Central memory CD8-positive, alpha-beta T cell (primary cell): ENCODE measurements at places on chromosomes 4 and X.

DNA sequence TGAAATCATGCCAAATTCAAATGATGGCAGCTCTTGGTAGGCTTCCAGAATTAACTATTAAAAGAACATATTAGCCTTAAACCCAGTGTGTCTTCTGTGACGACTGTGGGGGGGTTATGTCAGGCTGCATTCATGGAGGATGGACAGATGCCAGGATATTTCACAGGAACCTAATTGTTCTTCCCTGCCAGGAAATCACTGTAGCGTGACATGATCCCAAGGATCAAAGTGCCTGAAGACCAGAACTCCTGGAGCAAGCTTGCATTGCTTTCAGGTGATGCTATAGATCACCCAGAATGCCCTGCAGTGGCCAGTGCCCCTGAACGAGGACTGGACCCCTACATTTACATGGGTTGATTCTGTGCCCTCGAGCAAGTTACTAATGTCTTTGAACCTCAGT lies 1093.0 kb upstream of the TENM3 start:
- no peak overlapping the region for H3K27ac ChIP-seq
- no peak overlapping the region for H3K4me3 ChIP-seq
- H3K4me1 ChIP-seq, result no peaks in the 10 kb centered on the region
- no peaks in the 10 kb centered on the region for H3K36me3 ChIP-seq
- no peak for DNase-seq

DNA sequence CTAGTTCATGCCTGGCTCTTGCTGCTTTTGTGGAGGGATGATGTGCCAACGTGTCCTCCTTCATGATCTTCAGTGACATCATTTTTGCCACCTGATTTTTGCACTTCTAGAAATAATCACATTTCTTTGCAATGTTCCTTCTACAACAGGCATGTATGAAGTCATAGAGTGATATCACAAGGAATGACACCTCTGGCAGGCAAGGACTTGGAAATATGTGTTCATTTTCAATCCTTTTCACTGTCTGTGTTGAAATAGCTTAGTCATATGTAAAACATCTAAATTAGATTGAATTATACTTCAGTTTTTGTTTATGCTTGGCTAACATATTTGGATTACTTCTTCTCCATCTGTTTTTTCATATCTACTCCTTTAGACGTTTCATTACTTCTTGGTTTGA lies 221.2 kb upstream of the STK26 start:
- no peak for DNase-seq
- no peaks in the 10 kb centered on the region for H3K36me3 ChIP-seq
- H3K4me1 ChIP-seq, result no peaks in the 10 kb centered on the region
- H3K4me3 ChIP-seq, result no peak overlapping the region
- no peak overlapping the region for H3K27ac ChIP-seq
- no peaks in the 10 kb centered on the region for H3K27me3 ChIP-seq

DNA sequence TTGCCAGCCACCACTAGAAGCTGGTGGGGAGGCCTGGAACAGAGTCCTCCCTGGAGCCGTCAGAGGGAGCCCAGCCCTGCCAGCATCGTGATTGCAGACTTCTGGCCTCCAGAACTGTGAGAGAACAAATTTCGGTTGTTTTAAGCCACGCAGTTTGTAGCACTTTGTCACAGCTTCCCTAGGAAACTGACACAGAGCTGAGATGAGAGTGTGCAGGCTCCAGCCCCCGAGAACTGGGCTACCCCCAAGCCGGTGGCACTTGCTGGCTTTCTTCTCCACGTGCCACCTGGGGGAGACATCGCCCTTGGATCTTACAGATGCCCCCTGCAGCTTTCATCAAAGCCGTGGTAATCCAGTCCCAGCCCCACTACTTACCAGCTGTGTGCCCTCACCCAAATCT lies 83.7 kb downstream of the PPP2R2C start:
- H3K4me3 ChIP-seq, result no peak overlapping the region
- H3K27ac ChIP-seq, result no peak overlapping the region
- no peaks in the 10 kb centered on the region for H3K36me3 ChIP-seq
- peaks cover 44% of the 10 kb centered on the region for H3K27me3 ChIP-seq
- DNase-seq, result no peak

DNA sequence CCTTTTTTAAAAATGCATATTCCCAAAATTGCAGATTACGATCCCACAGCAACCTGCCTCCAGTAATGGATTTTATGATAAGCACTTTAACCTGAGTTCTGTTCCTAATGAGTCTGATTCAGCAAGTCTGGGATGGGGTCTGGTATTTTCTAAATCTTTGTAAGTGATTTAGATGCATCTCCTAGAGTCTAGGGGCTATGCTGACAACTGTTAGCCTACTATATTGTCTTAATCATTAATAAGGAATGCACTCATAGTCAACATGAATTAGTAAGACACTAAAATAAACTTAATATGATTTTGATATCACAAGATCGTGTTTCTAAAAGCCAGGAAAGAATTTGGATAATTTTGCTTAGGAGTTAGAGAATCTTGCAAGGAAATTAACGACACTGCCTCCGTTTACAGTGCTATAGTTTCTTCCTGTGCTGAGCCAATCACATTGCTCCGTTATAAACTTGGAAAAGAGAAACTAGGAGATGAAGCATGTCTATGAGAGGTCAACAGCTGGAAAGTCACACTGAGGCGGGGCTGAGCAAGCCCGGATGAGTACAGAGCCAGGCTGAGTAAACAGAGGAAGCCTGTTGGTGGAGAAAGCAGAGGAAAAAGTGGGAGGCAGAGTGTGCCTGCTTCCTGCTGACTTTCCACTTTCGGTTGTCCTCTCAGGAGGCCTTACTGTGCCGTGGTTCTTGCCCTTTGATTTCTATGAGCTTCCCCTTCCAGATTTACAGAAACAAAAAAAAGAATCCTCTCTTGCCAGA lies 5.4 kb downstream of the SCARB2 start:
- peaks cover 64% of the 10 kb centered on the region for H3K4me1 ChIP-seq
- no peak overlapping the region for H3K27ac ChIP-seq
- no peak overlapping the region for H3K4me3 ChIP-seq
- peaks cover 9% of the 10 kb centered on the region for H3K36me3 ChIP-seq
- H3K27me3 ChIP-seq, result no peaks in the 10 kb centered on the region
- no peak for DNase-seq

DNA sequence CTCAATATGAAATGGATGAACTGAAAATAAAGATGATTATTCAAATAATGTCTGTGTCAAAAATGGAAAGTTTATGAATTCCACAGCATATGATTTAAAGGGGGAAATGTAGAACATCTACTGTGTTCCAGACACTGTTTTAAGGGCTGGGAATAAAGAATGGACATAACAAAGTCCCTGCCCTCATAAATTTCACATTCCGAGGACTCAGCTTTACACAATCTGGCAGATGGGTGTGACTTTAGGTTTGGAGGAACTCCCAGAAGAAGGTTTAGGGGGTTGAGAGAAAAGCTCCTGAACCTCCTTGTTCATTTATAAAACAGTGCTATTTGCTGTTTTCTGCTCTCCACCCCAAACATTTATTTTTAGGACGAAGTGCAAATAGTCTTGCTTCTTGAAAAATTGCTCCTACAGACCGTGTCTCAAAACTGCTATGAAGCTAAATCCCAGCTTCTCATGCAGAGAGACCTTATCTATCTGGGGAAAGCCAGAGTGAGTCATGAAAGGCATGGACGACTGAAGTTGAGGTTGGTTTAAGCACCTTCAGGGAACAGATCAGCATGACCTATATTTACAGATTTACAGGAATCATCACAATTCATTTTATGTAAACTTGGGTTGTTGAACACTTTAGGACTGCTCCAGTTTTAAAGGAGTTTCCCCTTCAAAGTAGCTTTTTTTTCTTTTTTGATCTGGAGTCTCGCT lies 184.3 kb downstream of the HS6ST2 start:
- H3K4me3 ChIP-seq, result no peak overlapping the region
- H3K36me3 ChIP-seq, result no peaks in the 10 kb centered on the region
- H3K27ac ChIP-seq, result no peak overlapping the region
- DNase-seq, result no peak
- H3K27me3 ChIP-seq, result no peaks in the 10 kb centered on the region

DNA sequence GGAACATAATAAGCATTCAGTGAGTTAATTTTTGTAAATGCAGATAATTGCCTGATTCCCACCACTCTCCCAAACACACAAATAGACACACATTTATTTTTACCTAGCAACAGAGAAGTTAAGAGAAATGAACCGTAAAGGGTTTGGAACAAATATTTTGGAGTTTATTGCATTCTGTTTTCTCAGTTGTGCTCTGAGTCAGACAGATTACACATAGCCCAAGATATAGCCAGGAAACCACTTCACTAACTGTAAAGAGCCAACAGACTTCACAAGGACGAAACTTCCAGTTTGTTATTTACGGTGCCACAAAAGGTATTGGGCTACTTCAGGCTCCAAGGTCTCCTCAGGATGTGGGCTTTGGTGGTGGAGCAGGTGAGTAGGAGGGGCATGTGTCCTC lies 217.0 kb downstream of the BMPR1B start:
- no peaks in the 10 kb centered on the region for H3K4me1 ChIP-seq
- H3K27ac ChIP-seq, result no peak overlapping the region
- no peak for DNase-seq
- H3K36me3 ChIP-seq, result peaks cover 2% of the 10 kb centered on the region

GRCh38 chrX:15579778-15580747 lies 20.7 kb downstream of the ACE2 start:
- no peaks in the 10 kb centered on the region for H3K36me3 ChIP-seq
- H3K4me3 ChIP-seq, result no peak overlapping the region
- DNase-seq, result no peak
- H3K27me3 ChIP-seq, result peaks cover 12% of the 10 kb centered on the region
- H3K4me1 ChIP-seq, result no peaks in the 10 kb centered on the region
- no peak overlapping the region for H3K27ac ChIP-seq

DNA sequence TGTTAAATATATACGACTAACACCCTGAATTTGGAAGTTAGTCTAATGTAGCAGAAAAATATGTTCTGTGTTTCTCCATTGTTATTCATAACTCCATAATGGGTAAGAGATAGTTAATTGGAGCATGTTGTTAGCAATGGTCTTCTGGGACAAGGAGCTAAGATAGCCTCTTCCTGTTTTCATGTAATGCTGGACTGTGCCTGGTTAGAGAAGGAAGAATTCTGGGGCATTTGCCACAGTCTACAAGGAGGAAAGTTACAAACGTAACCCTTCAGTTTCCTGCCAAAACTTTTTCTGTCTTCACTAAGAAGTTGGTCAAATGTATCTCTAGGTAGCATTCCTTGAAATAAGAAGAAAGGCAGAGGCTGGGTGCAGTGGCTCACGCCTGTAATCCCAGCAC lies 5.8 kb downstream of the PRDX4 start:
- peaks cover 6% of the 10 kb centered on the region for H3K4me1 ChIP-seq
- no peak overlapping the region for H3K4me3 ChIP-seq
- H3K36me3 ChIP-seq, result peaks cover 19% of the 10 kb centered on the region
- no peak for DNase-seq

DNA sequence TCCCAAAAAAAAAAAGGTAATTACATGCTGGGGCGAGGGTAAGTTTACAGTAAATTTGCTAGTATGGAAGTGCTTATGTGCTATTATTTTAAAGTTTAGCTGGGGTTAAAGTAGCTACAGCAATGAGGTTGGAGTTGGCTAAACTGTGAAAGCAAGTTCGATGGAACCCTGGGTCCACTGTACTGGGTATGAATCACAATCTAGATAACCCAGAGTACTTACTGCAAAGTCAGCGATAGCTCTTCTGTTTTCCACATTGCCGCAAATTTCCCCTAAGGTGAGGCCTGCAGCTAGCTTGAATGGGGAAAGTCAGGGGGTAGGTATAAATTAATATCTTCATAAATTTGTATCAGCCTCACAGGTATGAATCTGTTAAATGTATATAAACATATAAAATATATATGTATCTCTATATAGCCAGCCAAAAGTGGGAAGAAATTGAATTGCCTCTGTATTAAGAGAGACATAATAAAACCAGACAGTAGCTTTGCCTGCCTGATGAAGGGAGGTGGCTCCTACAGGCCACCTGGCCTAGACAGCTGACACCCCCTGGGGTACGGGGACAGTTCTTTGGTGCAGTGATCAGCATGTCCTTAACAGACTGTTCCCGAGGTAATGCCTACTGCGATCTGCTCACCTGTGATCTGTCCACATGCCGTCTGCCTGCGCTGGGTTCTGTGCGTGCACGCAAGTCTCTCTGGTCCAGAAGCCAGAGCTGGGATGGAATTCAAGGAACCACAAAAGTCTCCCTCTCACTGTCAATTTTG lies 30.6 kb downstream of the CLRN2 start:
- no peak for DNase-seq
- H3K4me3 ChIP-seq, result no peak overlapping the region
- no peaks in the 10 kb centered on the region for H3K36me3 ChIP-seq
- H3K27ac ChIP-seq, result no peak overlapping the region
- peaks cover 44% of the 10 kb centered on the region for H3K27me3 ChIP-seq

GRCh38 chr4:140483445-140483844 lies 14.6 kb downstream of the MGAT4D start:
- no peaks in the 10 kb centered on the region for H3K4me1 ChIP-seq
- no peak overlapping the region for H3K4me3 ChIP-seq
- H3K27ac ChIP-seq, result no peak overlapping the region
- DNase-seq, result no peak
- no peaks in the 10 kb centered on the region for H3K36me3 ChIP-seq
- peaks cover 38% of the 10 kb centered on the region for H3K27me3 ChIP-seq

DNA sequence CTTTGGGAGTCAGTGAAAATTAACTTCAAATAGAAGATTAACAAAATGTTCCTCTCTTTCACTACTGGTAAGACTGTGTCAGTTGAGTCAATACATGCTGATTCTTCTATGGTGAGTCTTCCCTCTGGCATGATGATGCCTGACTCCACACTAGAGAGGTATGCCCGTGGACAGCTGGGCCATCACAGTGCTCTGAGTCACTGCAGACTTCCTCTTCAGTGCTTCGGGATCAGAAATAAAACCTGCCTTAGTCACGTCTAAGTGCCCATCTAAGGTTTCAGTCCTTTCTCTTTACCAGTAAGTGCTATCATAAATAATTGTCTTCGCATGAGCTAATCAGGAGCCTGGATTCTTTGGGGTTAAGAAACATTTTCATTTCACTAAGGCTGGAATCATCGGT lies 1.6 kb upstream of the ASB5 start:
- no peaks in the 10 kb centered on the region for H3K4me1 ChIP-seq
- H3K36me3 ChIP-seq, result no peaks in the 10 kb centered on the region
- no peak overlapping the region for H3K27ac ChIP-seq
- no peak overlapping the region for H3K4me3 ChIP-seq

DNA sequence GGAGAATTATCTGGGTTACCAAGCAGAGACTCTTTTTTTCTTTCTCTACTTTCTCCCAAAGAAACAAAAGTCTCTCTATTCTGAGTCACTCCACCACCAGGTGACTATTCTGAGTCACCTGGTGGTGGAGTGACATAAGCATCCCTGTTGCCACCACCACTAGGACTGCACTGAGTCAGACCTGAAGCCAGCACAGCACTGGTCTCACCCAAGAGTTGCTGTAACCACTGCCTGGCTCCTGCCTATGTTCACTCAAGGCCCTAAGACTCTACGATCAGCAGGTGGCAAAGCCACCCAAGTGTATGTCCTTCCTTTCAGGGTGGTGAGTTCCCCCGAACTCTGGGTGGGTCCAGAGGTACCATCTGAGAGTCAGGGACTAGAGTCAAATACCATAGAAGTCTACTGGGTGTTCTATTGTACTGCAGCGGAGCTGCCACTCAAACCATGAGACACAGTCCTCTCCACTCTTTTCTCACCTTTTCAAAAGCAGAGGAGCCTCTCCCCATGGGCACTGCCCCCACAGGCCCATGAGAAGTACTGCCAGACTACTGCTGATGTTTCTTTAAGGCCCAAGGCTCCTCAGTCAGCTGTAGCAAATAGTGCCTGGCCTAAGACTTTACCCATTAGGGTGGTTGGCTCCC lies 209.6 kb upstream of the IRS4 start:
- no peak overlapping the region for H3K27ac ChIP-seq
- H3K4me3 ChIP-seq, result no peak overlapping the region
- H3K4me1 ChIP-seq, result no peaks in the 10 kb centered on the region
- no peaks in the 10 kb centered on the region for H3K27me3 ChIP-seq

- H3K27me3 ChIP-seq, result no peaks in the 10 kb centered on the region
- H3K4me1 ChIP-seq, result peaks cover 66% of the 10 kb centered on the region
- H3K27ac ChIP-seq, result peak overlapping the region; percentile 62
- H3K4me3 ChIP-seq, result no peak overlapping the region
- no peak for DNase-seq
- H3K36me3 ChIP-seq, result peaks cover 6% of the 10 kb centered on the region
Observed at GRCh38 chr4:2869659-2870058, 26.0 kb downstream of the ADD1 start.
